Right atrium auricular region (tissue), 2 donors: ENCODE measurements at places on chromosomes 2 and 18. TPM values are rescaled to one million over a fixed set of nuclear protein-coding genes. Genes with fewer than 3 reads are reported as not detected.

The EPB41L5 gene
- 15.4 TPM for total RNA-seq

The PFN4 gene
- total RNA-seq, result not detected

The ZNF407 gene
- 7.8 TPM for total RNA-seq

The WDR75 gene
- total RNA-seq, result 11.8 TPM

The TMEM214 gene
- total RNA-seq, result 21.0 TPM

The CDK15 gene
- total RNA-seq, result not detected

DNA sequence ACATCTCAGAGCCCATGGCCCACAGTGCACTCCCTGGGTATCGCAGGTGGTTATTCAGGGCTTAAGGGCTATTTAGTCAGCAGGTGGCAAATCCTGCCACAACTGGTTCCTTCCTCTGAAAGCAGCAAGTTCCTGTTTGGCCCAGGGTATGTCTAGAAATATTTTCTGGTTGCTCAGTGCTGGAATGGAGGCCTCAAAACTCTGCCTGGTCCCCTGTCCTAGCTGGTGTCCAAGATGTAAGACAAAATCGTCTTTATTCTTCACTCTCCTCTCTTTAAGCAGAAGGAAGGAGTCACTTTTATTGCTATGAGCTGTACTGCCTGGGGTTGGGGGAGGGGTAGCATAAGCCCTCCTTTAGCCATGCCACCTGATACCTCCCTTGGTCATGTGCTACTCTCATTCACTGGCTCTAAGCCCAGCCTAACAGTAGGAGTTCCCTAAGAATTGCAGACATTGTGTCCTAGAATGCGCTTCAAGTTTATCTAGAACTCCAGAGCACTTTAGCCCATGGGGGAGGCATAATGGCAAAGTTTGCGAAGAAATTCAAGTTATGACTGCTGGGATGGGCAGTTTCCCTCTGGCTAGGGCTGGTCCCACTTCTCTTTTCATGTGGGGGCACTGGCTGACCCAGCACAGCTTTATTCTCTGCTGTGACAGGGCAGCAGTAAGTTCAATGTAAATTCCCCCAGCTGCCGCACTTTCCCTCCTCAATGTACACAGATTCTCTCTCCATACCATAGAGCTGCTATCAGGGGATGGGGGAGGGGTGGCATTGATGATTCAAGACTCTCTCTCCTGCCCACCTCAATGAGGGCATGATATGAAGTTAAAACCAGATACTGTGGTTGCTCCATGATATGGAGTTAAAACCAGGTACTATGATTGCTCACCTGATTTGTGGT, 27.1 kb upstream of the CWC22 start:
- no peak for DNase-seq
- H3K4me1 ChIP-seq, result peaks cover 4% of the 10 kb centered on the region
- H3K36me3 ChIP-seq, result no peaks in the 10 kb centered on the region
- no peak overlapping the region for H3K27ac ChIP-seq

- H3K4me3 ChIP-seq, result no peak overlapping the region
- DNase-seq, result no peak
- no peak overlapping the region for H3K27ac ChIP-seq
- no peaks in the 10 kb centered on the region for H3K36me3 ChIP-seq
- no peaks in the 10 kb centered on the region for H3K4me1 ChIP-seq
Measured at GRCh38 chr18:11040823-11041656, 108.3 kb downstream of the PIEZO2 start.

DNA sequence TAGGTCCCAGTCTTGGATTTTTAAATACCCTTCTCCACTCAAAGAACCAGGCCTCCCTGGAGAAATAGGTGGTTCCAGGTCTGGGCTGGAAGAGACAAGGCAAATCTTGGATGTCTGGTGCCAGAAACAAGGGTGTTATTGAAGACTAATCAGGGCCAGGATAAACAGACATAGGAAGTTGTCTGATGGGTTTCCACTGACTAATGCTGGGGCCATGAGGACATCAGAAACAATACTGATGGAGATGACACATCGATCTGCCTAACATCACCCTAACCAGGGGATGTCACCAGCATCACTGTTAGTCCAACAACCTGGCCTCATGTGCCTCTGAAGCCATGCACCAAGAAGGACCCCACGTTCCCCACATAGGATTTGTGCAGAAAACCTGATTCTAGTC, 42.5 kb upstream of the GLI2 start:
- H3K27me3 ChIP-seq, result no peaks in the 10 kb centered on the region
- no peaks in the 10 kb centered on the region for H3K36me3 ChIP-seq
- H3K4me1 ChIP-seq, result no peaks in the 10 kb centered on the region
- no peak overlapping the region for H3K27ac ChIP-seq
- no peak overlapping the region for H3K4me3 ChIP-seq

GRCh38 chr2:96769814-96770213, 9.1 kb downstream of the CNNM4 start:
- H3K4me1 ChIP-seq, result no peaks in the 10 kb centered on the region
- peak; percentile 69 for DNase-seq
- H3K36me3 ChIP-seq, result no peaks in the 10 kb centered on the region

- no peaks in the 10 kb centered on the region for H3K36me3 ChIP-seq
- H3K4me3 ChIP-seq, result no peak overlapping the region
- H3K27ac ChIP-seq, result no peak overlapping the region
- no peak for DNase-seq
Measured at GRCh38 chr18:57538614-57539013, 47.9 kb downstream of the FECH start.

DNA sequence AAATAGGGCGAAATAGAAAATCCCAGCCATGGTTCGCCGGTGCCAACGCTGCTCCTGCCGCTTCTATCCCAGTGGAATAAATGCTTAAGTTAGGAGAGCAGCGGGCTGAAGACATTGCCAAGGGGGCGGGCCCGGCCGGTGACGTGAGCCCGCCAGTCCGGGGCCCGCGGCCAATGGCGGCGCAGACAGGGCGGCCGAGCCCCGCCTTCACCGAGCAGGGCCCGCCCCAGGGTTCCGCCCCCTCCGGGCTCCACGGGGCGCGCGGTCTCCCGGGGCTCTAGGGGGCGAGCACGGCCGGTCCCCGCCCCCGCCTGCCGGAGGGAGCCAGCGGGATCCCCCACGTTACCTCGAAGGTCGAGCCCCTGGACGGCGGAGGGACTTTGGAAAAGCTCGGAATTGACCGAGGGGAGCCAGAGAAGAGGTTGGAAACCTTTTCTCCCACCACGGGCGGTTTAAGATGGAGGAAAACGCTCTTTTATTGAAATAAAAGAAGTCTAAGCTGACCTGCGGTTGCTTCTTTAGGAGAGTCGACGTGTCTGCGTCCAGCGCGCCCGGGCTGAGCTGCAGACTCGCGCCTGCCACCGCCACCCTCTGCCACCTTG, at the start of gene EPHA4:
Gene EPHA4 (minus strand): TSS at position 86 of the 602 bp plus-strand sequence. CDS start 56 bp downstream, at position 30.
- peak within 1 kb of the TSS; percentile 91 for H3K27ac ChIP-seq
- H3K27me3 ChIP-seq, result no peaks in the 10 kb centered on the region
- no peaks in the 10 kb centered on the region for H3K4me1 ChIP-seq
- peak; percentile 88 for DNase-seq

- no peaks in the 10 kb centered on the region for H3K36me3 ChIP-seq
- H3K4me1 ChIP-seq, result peaks cover 43% of the 10 kb centered on the region
- no peaks in the 10 kb centered on the region for H3K27me3 ChIP-seq
- H3K27ac ChIP-seq, result peak within 1 kb of the TSS; percentile 87
- peak within 1 kb of the TSS; percentile 62 for H3K4me3 ChIP-seq
- DNase-seq, result no peak
Measured at GRCh38 chr2:240435457-240435947, at the start of gene GPC1. Gene GPC1, plus strand, starts transcription at chr2:240435663. Its CDS starts 256 bp downstream, at chr2:240435919.

DNA sequence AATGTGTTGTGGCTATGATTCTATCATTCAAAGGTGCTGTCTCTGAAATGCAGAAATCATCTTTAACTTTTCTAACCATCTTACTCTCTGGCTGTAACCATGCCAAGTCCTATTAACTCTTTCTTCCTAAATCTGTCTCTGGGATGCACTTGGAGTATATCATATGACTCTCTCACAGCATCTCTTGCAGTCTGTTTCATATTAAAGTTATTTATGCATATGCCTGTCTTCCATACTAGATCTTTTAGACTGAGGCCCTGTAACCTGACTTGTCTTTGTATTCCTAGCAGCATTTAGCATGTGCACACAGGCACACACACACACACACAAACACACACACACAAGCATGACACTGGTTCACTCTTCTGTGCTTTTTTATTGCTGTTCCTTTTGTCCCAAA, 320.6 kb downstream of the ETAA1 start:
- DNase-seq, result no peak
- no peak overlapping the region for H3K4me3 ChIP-seq

DNA sequence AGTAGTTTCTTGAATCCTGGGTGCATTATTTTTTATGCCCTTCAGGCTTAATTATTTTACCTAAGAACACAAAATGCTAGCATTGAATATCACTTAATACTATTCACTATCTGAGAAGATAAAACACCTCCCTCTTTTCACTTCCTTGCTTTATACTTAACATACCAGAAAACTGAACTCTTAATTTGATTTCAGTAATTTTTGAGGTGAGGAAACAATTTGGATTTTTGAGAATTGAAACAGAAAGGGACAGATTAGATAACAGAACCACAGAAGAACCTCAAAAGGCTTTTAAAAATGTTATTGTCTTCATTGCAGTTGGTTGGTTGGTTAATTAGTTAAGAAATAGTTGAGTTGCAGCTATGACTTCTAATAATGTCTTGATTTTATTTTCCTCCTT, 69.5 kb downstream of the GPD2 start:
- H3K27me3 ChIP-seq, result no peaks in the 10 kb centered on the region
- H3K4me1 ChIP-seq, result no peaks in the 10 kb centered on the region
- H3K27ac ChIP-seq, result no peak overlapping the region

DNA sequence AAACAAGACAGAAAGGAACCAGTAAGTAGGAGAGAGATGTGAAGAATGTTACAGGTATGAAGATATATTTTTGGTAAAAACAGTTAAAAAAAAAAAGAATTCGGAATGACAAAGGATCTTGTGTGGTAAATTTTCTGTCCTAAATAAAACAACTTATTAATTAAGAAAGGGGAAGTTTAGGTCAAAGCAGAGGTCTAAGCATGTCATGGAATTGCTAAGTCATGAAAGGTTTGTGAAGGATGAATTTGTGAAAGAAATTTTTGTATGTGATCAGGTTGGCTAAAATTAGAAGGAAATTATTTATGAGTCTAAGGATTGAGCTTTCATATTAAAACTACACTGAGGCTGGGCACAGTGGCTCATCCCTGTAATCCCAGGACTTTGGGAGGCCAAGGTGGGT, 11.1 kb upstream of the ALPG start:
- H3K4me1 ChIP-seq, result no peaks in the 10 kb centered on the region
- no peaks in the 10 kb centered on the region for H3K27me3 ChIP-seq
- no peak for DNase-seq
- H3K36me3 ChIP-seq, result no peaks in the 10 kb centered on the region

DNA sequence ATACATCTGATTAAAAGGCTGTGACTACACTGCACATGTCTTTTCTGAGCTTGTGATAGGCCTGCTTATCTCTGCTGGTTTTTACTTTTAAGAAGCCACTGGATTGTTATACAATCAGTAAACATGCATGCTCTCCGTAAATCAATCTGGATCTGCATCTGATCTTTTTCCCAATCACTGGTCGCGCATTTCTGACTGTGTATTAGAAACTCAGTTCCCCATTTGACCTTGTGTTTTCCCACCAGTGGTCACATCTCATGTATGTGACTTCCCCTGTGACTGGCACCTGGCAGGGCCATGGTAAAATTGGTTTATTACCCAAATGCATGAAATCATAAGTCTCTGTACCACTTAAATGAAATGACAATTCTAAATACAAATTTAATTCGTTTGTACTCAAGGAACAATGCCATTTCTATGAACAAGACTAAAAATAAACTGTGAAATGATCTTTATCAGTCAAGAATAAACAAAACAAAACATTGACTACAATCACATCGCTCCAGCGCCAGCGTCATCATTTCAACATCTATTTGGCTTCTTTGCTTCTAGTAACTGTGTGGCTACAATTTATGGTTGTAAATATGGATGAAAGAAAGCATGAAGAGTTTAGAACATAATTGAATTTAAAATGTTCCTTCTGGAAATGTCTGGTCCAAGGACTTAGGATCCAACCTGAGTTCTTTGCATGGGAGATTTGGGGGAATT, 396.6 kb upstream of the TRIB2 start:
- no peak overlapping the region for H3K27ac ChIP-seq
- H3K36me3 ChIP-seq, result no peaks in the 10 kb centered on the region
- no peaks in the 10 kb centered on the region for H3K4me1 ChIP-seq
- H3K27me3 ChIP-seq, result no peaks in the 10 kb centered on the region
- no peak overlapping the region for H3K4me3 ChIP-seq

- no peaks in the 10 kb centered on the region for H3K4me1 ChIP-seq
- peaks cover 21% of the 10 kb centered on the region for H3K36me3 ChIP-seq
- DNase-seq, result no peak
- H3K27me3 ChIP-seq, result no peaks in the 10 kb centered on the region
Measured at GRCh38 chr18:79365701-79366100, 30.0 kb upstream of the NFATC1 start.

- no peaks in the 10 kb centered on the region for H3K36me3 ChIP-seq
- no peaks in the 10 kb centered on the region for H3K4me1 ChIP-seq
- no peak overlapping the region for H3K4me3 ChIP-seq
- H3K27me3 ChIP-seq, result no peaks in the 10 kb centered on the region
- DNase-seq, result no peak
Measured at GRCh38 chr18:5524660-5525059, 19.1 kb downstream of the EPB41L3 start.

- H3K36me3 ChIP-seq, result no peaks in the 10 kb centered on the region
- peak; percentile 78 for DNase-seq
- H3K4me1 ChIP-seq, result peaks cover 86% of the 10 kb centered on the region
- no peak overlapping the region for H3K4me3 ChIP-seq
Measured at GRCh38 chr2:233424154-233424951, 70.1 kb downstream of the DGKD start.

DNA sequence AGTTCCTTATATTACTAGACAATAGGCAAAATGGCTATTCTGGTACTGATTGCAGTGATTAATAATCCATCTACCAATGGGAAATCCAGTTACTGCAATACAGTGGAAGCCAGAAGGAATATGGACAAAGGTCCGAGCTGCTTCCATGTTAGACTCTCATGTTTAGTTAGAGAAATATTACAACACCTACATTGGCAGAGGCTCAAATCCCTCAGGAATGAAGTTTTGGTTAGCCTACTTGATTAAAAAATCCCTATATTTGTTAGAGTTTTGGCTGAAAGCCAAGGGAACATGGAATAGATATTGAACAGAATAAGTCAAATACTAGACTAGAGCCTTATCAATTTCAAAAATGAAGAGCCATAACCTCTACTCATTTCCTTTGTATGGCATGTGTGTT, 48.5 kb downstream of the ARL6IP6 start:
- H3K4me1 ChIP-seq, result no peaks in the 10 kb centered on the region
- DNase-seq, result no peak
- H3K27ac ChIP-seq, result no peak overlapping the region
- H3K4me3 ChIP-seq, result no peak overlapping the region
- no peaks in the 10 kb centered on the region for H3K36me3 ChIP-seq

GRCh38 chr2:164542581-164543021, 78.7 kb downstream of the GRB14 start:
- DNase-seq, result no peak
- H3K4me3 ChIP-seq, result no peak overlapping the region

- peak overlapping the region; percentile 71 for H3K27ac ChIP-seq
- H3K4me3 ChIP-seq, result peak overlapping the region; percentile 71
- no peaks in the 10 kb centered on the region for H3K4me1 ChIP-seq
- H3K36me3 ChIP-seq, result peaks cover 3% of the 10 kb centered on the region
- DNase-seq, result no peak
Measured at GRCh38 chr2:240998706-240998994, 232 bp downstream of the SNED1 start.

GRCh38 chr2:147045113-147045512, 799.7 kb upstream of the ACVR2A start:
- no peak overlapping the region for H3K27ac ChIP-seq
- no peaks in the 10 kb centered on the region for H3K36me3 ChIP-seq
- H3K4me3 ChIP-seq, result no peak overlapping the region
- DNase-seq, result peak; percentile 59

GRCh38 chr18:73986711-73987110, 160.9 kb downstream of the FBXO15 start:
- H3K27me3 ChIP-seq, result no peaks in the 10 kb centered on the region
- H3K4me1 ChIP-seq, result no peaks in the 10 kb centered on the region
- no peak for DNase-seq
- no peak overlapping the region for H3K4me3 ChIP-seq
- no peaks in the 10 kb centered on the region for H3K36me3 ChIP-seq
- H3K27ac ChIP-seq, result no peak overlapping the region
